ENCODE measurements at places on chromosomes 1 and 21.

GRCh38 chr1:106924360-106924759 lies 132.1 kb upstream of the PRMT6 start:
- peak; percentile 8 for DNase-seq

DNA sequence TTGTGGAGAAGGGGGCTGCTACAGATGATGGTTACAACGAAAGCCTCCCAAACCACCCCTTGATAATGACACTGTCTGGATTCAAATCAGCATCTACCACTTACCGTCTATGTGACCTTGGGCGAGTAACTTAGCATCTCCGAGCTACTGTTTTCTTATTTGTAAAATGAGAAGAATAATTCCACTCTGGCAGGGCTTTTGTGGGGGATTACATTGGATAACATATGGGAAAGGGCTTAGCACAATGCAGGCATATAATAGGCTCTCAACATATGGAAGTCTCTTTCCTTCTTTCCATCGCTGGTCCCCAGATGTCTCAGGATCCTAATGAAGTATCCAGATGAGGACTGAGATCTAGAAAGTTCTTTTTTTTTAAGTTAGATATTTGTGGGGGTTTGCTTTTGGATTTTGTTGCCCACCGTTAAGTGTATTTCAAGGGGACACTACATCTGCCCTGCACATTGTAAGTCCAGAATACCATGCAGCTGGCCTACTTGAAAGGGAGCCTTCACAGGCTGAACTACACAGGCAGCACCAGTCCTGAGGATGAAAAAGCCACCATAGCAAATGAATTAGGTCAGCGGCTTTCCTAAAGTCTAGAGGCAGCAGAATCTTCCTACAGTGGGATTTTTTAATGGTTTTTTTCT lies 172.2 kb upstream of the IRF2BP2 start:
- no peak for DNase-seq

GRCh38 chr1:15214527-15214926 lies 32.5 kb upstream of the FHAD1 start:
- DNase-seq = peak; percentile 71

DNA sequence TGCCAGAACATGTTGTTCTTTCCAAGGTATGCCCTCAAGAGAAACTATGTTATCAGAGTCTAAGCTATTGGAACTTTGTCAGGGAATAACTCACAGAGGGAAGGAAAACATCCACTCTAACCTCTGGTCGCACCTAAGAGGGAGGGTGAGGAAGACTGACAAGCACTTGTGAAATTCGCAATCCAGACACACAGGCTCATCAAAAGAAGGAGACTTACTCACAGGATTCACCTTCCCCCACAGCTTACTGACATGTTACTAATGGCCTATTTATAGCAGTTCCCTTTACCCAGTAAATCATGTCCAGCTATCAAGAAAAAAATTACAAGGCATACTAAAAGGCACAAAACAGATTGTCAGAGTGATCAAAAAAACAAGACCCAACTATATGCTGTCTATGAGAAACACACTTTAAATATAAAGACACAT lies 36.9 kb downstream of the WDR64 start:
- DNase-seq = no peak

- no peak for DNase-seq
Measured at GRCh38 chr1:145777357-145778145, 46.3 kb downstream of the RNF115 start.

All from nephron progenitor cell (in vitro differentiated cells).